Activated CD4-positive, alpha-beta T cell treated with anti-CD3 and anti-CD28 coated beads for 48 hours (primary cell): ENCODE measurements at places on chromosomes 7 and 10.

- DNase-seq = peak; percentile 70
Observed at GRCh38 chr10:84333864-84334451, 5.6 kb downstream of the CCSER2 start.

DNA sequence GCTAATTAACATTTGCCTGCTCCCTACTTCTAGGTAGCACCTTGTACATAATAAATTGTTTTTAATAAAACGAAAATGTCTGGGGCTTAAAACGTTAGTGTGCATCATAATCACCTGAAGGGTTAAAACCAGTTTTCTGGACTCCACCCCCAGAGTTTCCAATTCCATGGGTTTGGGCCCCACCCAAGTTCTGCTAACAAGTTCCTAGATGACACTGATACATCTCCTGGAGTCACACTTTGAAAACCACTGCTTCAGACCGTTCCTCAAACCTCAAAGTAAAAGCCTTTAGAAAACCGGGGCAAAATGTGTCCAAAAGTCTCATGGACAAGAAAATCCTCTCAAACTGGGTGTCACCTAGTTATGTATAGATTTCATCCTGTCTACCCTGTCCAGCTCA lies 9.3 kb downstream of the OSBPL3 start:
- no peak for DNase-seq

- DNase-seq = peak; percentile 2
Observed at GRCh38 chr10:46546591-46547540, 9.6 kb downstream of the GPRIN2 start.

GRCh38 chr10:131898061-131898460 lies 2.7 kb upstream of the PPP2R2D start:
- no peak for DNase-seq

DNA sequence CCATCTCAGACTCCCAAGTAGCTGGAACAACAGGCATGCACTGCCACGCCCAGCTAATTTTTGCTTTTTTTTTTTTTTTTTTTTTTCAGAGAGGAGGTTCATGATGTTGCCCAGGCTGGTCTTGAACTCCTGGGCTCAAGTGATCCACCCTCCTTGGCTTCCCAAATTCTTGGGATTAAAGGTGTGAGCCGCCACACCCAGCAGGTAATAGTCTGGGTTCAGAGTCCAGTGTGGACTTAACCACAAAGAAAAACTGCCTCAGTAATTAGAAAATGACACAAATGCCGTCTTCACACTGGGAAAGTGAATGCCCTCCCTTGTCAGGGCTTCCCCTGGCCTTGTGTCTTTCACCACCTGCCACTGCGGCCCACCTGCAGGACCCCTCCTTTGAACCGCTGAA lies 101.1 kb downstream of the RAB11FIP2 start:
- no peak for DNase-seq

GRCh38 chr7:131161103-131161502 lies 166.6 kb upstream of the MKLN1 start:
- DNase-seq = no peak

DNA sequence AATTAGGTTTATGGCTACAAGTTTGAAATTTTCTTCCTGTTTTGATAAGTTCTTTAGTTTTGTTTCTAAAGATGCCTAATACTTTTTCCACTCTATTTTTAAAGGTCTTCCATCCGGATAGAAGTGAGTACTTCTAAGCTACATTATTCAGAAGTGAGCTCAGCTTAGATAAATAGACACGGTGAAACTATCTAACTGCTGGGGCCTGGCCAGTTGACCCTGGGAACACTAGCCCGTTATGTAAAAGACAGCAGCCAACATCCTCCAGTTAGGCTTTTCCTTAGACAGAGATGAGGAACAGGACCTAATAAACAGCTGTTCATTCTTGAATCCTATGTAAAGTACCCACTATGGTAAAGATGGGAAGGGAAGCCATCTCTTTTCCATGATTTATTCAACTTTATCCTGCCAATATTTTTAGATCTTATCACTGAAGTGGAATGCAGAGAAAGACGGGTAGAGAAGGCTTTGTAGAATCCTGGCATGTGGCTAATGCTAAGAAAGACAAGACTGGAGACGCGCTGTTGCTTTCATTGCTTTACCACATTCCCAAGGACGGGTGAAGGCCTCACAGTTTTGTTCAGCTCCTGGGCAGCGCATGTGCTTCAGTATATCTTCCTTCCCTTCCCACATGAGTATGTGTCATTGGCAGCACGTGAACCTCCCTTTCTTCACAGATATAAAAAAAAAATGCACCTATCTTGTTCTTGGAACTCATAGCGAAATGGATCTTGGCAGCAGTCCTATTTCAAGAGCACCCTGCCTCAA lies 340.0 kb upstream of the MEOX2 start:
- DNase-seq = no peak

GRCh38 chr10:58782876-58783851 lies 270.5 kb downstream of the BICC1 start:
- no peak for DNase-seq

DNA sequence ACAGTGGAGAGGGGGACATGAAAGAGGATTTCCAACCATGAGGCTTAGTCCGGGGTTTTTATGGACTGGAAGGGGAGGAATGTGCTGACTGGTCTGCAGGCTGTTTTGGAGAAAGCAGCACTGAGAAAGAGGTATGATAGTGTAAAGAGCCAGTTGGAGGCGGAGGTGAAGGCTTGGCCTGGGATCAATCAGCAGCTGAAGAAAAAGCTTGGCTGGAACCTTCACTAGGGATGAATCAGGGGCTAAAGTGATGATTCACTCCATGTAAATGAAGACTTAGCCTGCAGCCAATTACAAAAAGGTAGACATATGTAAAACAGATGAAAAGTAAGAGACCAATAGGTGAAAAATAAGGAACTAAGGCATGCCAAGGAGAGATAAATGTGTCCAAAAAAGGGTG lies 1382.6 kb downstream of the GATA3 start:
- DNase-seq = no peak

DNA sequence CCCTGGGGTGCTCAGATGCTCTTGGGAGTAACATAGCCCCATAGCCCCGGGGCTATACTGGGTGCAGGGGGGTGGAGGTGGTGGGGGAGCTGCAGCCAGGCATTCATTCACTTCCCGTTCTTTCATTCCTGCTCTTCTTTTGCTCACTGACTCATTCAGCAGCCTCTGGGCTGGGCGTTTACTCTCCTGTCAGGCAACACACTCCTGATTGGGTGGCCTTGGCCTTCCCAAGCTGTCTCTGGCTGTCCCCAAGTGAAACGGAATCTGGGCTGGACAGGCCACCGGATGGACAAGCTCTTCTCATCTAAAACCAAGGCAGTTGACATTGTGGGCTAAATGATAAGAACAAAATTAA lies 34.6 kb downstream of the CHST3 start:
- no peak for DNase-seq

DNA sequence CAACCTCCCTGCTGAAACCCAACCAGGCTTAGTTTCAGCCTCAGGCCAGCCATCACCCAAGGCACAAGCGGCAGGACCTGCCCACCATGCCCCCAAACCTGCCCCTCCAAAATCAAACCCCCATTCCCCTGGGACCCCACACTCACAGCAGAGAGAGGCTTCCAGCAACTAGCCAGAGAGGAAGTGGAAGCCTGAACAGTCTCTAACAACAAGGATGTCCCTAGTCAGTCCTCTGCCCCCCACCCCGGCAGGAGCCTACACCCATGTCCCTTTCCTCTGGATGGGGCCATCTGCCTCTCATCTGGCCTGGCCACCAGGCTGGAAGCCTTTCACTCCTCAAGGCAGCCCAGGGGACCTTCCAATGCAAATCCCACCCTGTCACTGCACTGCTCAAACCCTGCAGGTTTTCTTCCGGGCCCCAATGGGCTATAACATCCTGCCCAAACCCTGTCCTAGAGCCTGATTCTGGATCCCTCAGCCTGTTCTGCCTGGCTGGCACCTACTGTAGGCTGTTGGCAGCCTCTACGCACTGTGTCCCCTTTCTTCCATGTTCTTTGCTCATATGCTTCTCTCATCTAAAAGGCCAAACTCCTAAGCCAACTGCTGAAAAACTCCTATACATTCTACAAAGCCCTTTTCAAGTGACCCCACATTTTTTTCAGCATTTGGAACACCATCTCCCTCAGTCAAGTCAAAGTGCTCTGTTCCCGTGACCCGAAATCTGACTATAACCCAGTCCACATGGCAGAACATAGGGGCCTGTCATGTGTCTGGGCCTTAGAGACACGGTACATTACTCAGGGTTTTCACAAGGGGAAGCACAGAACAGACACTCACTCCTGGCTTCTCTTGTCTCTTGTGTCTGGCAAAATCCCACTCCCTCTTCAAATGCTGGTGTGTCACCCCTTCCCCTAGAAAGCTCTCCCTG lies 253.3 kb downstream of the TNS3 start:
- no peak for DNase-seq

DNA sequence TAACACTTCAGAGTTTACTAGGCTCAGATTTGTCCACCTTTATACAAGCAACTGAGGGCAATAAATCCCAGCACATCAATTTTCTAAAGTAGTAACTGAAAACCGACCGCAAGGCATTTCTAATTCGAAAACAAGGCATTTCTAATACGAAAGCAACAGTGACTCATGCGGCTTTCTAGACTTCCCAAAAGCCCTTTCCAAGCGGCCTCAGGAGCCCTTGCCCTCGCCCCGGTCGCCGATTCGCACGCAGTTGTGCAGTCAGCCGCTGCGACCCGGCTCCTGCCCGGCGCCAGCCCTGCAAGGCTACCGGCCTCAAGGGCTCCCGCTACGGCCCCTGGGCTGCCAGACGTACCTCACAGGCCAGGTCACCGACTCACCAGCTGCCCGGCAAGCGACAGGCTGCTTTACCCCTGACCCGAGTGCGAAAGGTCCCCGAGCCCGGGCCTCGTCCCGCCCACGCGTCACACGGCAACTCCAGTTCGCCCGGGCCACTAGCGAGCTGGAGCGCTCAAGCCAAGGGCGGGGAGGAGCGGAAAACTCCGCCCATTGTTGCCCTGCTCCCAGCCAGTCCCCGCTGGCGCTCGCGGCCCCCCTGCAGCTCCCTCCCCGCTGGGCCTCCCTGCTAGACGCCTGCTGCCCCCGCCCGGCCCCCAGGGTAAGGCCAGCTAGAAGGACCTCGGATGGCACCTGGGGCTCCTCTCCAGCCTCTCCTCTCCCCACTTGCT lies 7.3 kb downstream of the NCOA4 start:
- peak; percentile 88 for DNase-seq

GRCh38 chr7:127392182-127392565 lies 334 bp downstream of the ZNF800 start:
- peak; percentile 81 for DNase-seq

DNA sequence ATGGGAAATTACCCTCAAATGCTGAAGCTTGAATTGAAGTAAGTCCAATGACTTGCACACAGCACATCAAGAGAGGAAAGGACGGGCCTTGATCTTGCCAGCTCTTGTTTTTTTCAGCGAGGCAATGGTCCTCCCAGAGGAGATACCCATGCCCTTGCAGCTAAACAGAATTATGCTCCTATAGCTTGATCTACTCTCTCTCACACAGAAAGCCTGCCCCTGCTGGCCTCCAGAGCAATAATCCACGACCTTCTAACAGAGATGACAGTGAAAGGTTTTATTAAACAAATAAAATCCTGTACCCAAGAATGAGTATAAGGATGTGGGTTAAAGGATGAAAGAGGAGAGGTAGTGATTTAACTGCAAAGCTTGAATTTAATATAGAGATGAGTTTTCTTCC lies 268.0 kb downstream of the ADRA2A start:
- peak; percentile 3 for DNase-seq

DNA sequence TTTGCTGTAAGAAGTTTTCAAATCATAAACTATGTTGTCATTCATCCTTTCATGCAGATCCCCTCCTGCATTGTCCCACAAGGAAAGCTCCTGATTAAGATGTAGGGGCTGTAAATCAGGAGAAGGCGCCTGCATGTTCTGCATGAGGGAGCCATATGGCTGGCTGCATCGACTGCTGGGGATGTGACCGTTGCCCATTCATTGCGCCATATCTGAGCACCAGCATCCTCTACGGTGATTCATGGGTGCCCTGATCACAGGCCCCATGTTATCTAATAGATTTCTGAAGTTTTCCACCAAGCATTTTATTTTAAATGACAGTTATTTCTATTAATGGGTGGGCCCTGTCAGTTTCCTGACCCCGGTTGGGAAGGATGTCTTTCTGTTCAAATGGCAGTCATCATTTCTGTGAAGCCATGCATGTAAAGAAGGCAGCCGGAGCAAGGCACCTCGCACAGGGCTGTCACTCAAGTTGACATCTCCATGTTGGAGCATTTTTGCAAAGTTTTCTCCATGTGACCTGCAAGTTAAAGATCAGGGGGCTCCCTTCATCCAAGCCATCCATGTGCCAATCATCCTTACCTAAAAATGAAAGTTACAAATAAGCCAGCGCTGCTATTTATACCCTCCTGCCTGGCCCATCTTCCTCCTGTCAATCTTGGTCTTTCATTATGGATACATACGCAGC lies 128.8 kb downstream of the TEX36 start:
- no peak for DNase-seq

GRCh38 chr7:9719303-9719702 lies 1254.4 kb upstream of the PHF14 start:
- DNase-seq = no peak

GRCh38 chr10:66852811-66853210 lies 73.0 kb upstream of the LRRTM3 start:
- no peak for DNase-seq

GRCh38 chr7:157043745-157044144 lies 33.3 kb upstream of the MNX1 start:
- DNase-seq = no peak

GRCh38 chr7:68217426-68217825 lies 1220.8 kb downstream of the TYW1 start:
- no peak for DNase-seq

GRCh38 chr7:142581341-142581740 lies 167.9 kb upstream of the PRSS1 start:
- DNase-seq = peak; percentile 30

GRCh38 chr10:104350127-104350635 lies 3.5 kb upstream of the CFAP58 start:
- DNase-seq = no peak

DNA sequence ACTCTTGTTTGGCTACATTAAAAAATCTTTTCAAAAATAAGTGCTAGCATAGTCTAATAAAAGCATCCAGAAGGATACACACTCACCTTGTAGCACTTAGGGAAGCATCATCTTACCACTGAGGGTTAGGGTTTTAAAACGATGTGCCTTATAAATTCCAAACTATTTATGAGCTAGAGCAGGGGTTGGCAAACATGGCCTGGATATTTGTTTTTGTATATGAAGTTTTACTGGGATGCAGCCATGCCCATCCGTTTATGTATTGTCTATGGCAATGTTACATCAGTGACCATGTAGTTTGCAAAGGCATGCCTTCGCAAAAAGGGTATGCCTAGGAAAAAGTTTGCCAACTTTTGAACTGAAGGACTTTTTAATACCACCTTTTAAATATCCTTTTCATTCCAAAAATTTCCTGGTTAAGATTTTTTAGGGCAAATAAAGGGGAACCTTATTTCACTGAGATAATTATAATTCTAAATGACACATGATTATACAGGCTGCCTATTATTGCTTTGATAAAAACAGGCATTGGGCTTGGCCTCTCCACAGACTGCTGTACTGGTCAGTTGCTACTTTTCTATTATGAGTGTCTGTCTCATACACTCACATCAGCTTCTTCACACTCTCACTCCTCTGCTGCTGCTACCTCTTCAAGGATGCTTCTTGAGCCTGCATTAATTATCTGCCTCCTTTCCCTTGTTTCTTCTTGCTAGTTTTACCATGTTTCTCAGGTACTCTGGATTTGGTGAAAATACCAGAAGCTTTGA lies 30.7 kb downstream of the MTPN start:
- no peak for DNase-seq

GRCh38 chr10:86950349-86950748 lies 7.1 kb downstream of the MMRN2 start:
- no peak for DNase-seq
